ENCODE measurements at places on chromosomes 2 and 18. TPM values are rescaled to one million over a fixed set of nuclear protein-coding genes. Genes with fewer than 3 reads are reported as not detected.

The CYP26B1 gene
- total RNA-seq, result 0.43 TPM

The CCDC121 gene
- 1.9 TPM for total RNA-seq

The MAP4K4 gene
- total RNA-seq, result 95.0 TPM

The FAM124B gene
- under 0.01 TPM for total RNA-seq

GRCh38 chr2:179701524-179702110, 159.8 kb downstream of the ZNF385B start:
- DNase-seq, result no peak

GRCh38 chr2:120261387-120262006, 8.8 kb downstream of the RALB start:
- no peak for DNase-seq

DNA sequence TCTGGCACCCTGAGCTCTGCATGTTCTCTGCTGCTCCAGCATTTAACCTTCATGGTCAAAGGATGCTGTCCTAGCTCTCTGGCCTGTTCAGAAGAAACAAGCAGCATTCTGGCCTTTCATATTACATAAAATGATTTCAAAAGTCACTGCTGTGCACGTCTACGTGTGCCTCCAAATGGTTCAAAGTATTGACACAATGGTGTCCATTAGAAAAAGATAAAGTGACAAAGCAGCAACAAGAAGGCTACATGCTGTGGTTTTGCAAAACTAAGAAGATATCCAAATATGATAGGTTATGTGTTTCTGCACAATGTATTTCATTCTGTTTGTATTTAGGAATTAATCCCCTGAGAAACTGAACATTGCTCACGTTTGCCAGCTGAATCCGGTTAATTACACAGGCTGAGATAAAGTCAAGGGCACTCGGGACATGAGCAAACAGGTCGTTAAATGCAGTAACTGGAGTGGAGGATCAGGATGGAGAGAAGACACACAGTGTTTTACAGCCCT, 258.5 kb downstream of the DOK6 start:
- no peak for DNase-seq

DNA sequence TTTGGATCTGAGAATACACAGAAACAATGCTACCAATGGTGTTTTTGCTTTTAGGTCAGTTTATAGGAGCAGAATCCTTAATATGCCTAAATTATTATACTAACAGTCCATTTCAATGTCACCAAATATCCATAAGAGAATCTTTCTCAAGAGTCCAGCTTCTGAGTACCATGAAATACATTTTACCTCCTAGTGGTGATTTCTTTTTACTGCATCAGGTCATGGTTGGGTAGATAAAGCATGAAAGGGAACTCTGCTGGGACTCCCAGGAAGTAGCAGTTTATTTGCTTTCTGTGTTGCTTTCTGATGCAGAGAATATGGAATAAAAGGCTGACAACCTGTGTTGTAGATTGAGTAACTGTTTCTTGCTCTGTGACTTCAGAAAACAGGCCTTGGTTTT, 115.6 kb downstream of the PPP1R1C start:
- no peak for DNase-seq

DNA sequence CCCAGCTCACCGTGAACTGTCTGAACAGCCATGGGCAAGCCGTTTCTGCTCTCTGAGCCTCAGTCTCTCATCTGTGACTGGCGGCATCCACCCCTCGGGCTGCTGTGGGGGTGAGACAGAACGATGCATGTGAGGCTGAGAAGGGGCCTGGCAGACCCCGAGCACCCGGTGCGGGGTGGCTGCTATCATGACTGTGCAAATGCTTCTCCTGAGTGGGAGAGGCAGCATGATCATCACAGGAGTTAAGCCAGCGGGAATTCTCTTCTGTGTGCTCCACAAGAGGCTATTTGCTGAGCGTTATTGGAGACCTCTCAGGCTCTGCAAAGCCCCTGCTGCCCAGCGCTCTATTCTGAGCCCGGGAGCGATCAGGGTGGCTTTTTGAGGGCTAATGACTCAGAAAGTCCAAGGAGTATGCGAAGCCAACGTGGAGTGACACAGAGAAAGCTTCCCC, 45.8 kb upstream of the ID2 start:
- DNase-seq, result peak; percentile 3

- DNase-seq, result peak; percentile 69
Measured at GRCh38 chr2:160324161-160324800, 124.2 kb upstream of the ITGB6 start.

DNA sequence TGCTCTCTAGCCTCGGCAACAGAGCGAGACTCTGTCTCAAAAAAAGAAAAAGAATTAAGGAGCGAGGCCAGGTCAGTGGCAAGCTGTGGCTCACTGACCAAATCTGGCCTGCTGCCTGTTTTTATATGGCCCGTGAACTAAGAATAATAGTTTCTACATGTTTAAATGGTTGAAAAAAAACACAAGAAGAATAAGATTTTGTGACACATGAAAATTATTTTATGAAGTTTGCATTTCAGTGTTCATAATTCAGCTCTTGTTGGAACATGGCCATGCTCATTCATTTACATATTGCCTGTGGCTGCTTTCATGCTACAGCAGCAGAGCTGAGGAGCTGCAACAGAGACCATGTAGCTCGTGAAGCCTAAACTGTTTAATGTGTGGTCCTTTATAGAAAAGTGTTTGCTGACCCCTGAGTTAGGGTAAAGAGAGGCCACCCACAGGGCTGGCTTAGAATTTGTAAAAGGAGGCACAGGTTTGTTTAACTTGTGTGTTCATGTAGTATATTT, 59.5 kb downstream of the MFSD6 start:
- peak; percentile 10 for DNase-seq

DNA sequence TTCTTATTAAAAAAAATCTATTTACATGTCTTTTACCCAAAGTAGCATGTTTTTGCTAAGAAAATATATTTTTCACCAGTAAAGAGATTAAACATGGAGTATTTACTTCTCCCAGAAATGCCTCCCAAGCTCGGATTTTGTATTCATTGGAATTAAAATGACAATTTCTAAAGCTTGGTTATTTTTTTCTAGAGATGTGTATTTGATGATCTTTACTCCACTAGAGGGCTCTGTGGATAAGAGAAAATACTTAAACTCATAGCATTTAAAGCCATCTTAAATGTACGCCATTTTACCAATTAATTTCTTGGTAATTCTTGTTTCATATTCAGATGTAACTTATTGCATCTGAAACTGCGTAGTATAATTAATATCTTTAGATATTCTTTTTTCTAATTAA, 461.4 kb downstream of the GALR1 start:
- DNase-seq, result no peak

- no peak for DNase-seq
Measured at GRCh38 chr2:238346544-238346943, 26.2 kb downstream of the TRAF3IP1 start.

- peak; percentile 70 for DNase-seq
Measured at GRCh38 chr18:10926621-10927161, 222.7 kb downstream of the PIEZO2 start.

- no peak for DNase-seq
Measured at GRCh38 chr18:47522359-47522758, 270.9 kb upstream of the SKOR2 start.

DNA sequence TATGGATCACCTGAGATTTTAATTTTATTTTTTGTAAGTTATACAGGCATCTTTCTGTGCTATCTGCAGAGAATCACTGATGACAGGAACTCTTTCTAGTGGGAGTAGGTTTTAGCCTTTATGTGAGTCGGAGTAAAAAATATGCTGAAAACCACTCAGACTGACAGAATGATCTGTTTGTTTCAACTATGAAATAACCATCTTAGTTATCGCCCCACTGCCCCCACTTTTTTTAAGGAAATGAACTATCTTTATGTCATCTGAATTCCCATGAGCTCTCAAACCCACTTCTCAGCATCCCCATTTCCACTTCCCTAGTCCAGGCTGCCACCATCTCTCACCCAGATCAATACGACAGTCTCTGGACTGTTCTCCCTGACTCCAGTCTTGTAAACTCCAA, 38.9 kb downstream of the MRPL33 start:
- no peak for DNase-seq

DNA sequence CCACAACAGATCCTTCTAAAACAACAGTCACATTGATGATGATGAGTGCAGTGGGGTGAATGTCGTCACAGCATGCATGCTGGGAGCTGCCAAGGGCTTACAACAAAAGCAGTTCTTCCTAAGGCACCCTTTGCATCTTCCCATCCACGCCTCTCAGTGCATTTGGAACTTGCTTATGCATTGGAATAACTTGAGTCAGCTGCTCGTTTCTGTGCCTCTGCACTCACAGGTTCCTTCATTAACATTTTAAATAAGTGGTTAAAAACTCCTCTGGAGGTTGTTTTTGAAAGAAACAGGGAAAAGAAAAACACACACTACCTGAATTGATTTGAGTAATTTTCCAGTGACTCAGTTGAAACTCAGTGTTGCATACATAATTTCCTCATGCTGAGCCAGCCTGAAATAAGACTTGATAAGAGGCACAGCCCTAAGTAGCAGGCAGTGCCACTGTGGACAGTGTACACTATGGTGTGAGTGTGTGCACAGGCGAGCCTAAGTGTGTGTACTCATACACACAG, 46.8 kb upstream of the TRIM43B start:
- DNase-seq, result no peak

GRCh38 chr2:157193461-157193860, 64.0 kb upstream of the GALNT5 start:
- DNase-seq, result no peak

GRCh38 chr2:100321866-100322820, at the start of gene LONRF2:
TSS of gene LONRF2 (minus strand) at chr2:100322501. CDS start at chr2:100322093, 408 bp downstream.
- DNase-seq, result no peak

Measured in fibroblast of villous mesenchyme (primary cell).